Pons (tissue), 1 donor: ENCODE measurements at places on chromosomes 11 and 22.

DNA sequence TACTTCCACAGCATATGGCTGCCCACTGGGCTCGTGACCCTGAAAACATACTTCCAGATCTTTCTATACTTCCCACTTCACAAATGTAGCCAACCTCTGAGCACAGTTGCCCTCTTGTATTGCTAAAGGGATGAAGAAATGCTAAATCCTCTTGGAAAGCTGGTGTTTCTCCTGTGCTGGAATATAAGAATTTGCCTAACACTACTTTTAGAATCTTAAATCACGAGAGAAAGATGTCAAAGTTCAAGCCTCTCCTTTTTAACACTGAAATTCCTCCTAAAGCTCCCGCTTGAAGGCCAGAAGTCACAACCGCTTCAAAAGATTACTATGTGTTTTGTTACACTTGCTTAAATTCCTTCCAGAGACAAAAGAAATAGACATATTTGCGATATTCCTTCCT, 21.9 kb downstream of the MAML2 start:
- DNase-seq, result no peak

DNA sequence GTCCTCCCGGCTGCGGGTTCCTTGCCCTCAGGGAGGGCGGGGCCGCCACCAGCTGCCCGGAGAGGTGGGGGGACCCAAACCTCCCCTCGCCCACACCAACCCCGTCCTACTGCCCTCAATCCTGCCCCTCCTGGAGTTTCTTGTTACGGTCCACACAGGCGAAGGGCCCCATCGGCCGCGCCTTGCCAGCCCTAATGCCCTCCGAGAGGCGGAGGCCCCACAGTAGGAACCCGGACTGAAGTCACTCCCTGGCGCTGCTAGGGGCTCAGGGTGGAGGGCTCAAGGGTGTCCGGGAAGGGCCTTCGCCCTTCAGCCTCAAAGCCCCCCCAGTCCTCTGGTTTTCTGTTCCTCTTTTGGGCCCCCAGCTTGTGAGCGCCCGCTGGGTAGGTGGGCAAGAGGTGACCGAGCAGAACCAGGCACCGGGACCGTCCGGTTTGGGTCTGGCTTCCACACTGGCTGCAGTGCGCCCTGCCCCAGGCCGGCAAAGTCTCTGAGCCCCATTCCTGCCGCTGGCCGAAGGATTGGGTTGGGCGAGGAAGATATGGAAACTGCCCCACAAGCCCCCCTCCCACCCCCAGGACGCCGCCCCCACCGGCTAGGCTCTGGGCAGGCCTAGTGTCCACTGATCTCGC, 24.5 kb downstream of the DUSP8 start:
- DNase-seq, result no peak

- DNase-seq, result peak; percentile 59
These were observed 26.9 kb upstream of the CD82 start for GRCh38 chr11:44538375-44539054.

GRCh38 chr11:65432100-65432650, 9.6 kb downstream of the NEAT1 start:
- peak; percentile 21 for DNase-seq

- DNase-seq, result no peak
These were observed 484.5 kb downstream of the MN1 start for GRCh38 chr22:27317096-27317495.

DNA sequence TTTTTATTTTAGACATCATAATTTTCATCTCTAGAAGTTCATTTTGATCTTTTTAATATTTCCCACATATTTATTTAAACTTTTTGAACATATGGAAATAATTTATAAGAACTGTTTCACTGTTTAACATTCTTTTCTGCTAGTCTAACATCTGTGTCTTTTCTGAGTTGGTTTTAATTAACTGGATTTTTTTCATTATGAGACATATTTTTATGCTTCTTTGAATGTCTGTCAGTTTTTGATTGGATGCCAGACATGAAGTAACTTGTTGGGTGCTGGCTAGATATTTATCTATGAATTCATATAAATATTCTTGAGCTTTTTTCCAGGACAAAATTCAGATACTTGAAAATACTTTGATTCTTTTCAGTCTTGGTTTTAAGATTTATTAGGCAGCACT, 317.8 kb upstream of the NCAM1 start:
- no peak for DNase-seq

DNA sequence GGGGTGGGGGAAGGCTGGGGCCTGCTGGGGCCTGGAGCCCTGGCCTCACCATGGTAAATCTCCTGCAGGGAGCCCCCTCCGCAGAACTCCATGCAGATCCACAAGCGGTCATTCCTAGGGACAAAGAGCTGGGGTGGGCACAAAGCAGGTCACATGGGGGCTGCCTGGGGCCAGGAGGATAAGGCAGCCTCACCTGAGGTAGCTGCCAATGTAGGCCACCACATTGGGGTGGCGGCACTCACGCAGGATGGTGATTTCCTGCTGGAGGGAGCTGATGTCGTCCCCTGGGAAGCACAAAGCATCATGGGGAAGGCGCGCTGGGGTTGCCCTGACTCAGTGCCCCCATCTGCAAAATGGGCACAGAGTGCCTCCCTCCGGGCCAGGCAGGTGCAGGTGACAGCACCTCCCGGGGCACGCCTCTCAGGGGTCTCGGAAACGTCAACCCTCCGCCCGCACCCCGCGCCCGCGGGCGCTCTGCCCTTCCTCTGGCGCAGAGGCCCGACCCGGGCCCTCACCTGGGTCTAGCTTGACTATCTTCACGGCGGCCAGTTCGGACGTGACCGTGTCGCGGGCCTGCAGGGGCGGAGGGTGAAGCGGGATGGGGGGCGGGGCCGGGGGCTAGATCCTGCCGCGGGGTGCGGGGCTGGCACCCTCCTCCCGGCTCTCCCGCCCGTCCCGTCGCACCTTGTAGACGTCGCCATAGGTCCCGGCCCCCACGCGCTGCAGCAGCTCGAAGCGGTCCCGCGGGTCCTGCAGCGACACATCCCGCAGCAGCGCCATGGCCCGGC, 450 bp downstream of the MAP4K2 start:
- no peak for DNase-seq

DNA sequence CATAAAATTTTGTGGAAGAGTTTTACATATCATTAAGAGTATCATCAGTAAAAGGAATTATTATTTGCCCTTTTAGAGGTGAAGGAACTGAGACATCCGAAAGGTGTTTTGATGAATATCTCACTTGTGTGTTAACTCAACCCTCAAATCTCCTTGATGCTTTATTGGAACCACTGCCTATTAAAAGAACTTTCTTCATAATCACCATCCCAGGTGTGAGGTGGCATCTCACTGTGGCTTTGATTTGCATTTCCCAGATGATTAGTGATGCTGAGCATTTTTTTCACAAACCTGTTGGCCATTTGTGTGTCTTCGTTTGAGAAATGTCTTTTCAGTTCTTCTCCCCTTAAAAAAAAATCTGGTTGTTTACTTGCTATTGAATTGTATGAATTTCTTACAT, 134.0 kb upstream of the SYN3 start:
- no peak for DNase-seq

GRCh38 chr22:24730864-24731263, 43.7 kb downstream of the PIWIL3 start:
- no peak for DNase-seq

DNA sequence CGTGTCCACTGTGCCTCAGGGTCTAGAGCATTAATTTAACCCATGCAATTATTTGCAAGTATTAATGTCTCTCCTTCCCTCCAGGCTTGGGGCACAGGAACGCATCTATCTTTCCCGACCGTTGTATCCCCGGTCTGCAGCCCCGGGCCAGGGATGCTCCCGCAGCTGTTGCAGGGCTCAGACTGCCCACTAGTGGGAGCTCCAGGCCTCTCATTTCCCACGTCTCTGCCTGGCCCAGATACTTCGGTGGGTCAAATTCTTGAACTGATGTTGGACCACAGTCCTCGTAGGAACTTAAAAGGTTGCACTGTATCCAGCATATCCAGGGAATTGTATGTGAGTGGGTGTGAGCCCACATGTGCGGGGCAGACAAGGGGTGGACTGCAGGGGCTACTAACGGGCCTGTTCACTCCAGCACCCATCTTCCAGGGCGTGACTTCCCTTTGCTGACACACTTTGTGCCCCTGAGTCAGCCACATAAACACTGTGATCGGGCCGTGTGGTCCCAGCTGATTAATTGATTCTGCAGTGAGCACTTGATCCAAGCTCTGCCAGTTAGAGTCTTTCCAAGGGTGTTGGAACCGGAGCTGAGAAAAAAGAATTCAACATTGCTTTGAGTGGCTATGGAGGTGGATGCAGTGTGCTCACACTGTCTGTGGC, 451.3 kb downstream of the TBC1D22A start:
- no peak for DNase-seq

DNA sequence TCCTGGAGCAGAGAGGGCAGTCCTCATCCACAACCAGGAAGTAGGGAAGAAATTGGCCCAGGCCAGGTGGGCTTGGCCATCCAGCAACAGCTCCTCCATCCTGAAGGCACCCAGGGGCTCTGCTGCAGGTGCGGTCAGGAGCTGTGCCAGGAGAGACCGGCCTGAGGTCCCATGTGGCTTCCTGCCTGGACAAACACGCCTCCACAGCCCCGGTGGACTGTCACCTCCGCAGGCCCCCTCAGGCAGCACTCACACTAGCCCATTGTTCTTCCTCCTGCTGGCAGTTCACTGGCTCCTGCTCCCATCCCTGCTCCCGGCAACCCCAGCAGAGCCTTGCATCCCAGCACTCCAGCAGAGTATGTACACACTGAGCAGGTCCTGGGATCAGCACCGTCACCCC, 16.0 kb upstream of the POU2AF1 start:
- DNase-seq, result no peak

GRCh38 chr22:33779243-33779642, 141.0 kb downstream of the LARGE1 start:
- no peak for DNase-seq

DNA sequence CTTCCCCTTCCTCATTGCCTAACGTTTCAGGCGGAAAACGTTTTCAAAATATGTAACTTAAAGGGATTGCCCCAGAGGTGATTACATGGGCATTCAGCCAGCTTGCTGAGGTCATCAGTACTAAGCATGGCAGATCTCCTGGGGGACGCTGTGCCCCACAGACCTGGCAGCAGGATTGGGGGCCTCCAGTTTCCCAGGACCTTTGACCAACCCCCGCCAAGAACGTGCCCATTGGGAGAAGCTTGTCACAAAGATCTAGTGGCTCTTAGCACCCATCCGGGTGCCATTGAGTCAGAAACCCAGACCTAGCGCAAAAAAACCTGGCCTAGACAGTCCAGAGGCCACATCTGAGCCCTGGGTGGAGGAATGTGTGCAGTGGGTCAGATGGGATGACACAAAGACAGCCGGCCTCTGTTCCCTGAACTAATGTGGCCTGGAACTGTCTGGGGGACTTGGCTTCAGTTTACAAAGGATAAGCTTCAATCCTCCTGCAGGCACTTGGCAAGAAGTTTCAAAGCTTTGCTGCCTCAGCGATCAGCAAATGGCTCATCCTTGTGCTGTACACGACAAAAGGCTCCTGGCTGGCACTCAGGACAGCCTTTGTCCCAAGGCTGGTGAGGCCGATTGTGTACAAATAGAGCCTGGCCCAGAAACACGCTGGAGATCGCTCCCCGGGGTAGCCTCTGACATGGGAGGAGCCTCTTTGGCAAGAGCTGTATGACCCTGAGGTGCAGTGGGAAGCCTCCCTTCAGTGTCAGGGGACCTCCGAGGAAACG, 9.5 kb downstream of the C1QTNF6 start:
- DNase-seq, result peak; percentile 31
